ENCODE measurements at places on chromosomes 16 and 17.

- no peak for DNase-seq
These were observed 1.7 kb downstream of the CRAMP1 start for GRCh38 chr16:1613728-1614455.

DNA sequence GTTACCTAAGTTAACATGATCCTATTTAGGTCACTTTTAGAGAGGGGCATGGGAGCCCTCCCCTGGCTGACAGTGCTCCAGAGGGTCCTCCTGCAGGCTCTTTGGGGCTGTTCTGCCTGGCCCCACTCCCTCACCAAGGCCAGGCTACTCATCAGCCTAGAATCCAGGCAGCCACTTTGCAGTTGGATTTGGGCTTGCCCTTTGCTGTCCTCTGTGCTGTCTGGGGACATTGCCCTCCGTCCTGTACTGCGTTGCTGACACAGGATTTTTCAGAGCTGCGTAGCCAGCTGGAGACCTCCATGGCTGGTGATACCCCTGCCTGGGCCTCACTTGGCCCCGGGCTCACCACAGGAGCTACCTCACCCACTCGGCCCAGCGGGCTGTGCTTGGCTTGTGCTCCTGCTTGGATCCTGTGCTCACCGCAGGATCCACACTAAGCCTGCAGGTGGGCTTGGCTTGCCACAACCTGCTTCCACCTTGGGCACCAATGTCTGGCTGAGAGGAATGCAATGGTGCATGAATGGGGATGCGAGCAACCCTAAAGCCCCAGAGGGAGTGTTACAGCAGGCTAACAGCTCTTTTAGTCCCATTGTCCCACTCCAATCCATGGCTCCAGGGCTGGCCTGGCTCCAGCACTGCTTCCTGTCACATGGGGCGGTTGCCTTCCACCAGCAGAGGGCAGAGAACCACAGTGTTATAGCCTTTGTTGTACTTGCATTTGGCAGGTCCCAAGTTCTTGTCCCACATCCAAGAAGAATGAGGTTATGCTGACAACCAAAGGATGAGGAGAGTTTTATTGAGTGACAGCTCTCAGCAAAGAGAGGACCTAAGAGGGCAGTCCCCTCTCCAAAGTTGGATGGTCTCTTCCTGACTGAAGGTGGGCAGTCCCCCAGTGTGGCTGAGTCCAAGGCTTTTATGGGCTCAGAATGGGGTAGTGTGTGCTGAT, 21.5 kb downstream of the CCL4 start:
- no peak for DNase-seq

DNA sequence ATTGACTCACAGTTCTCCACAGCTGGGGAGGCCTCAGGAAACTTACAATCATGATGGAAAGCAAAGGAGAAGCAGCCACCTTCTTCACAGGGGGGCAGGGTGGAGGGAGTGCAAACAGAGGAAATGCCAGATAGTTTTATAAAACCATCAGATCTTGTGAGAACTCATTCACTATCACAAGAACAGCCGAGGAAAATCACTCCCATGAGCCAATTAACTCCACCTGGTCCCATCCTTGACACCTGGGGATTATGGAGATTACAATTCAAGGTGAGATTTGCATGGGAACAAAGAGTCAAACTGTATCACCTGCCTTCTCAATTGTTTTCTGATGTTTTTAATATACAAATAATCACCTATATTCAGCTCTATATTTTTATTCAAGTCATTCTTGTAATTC, 1527.3 kb upstream of the GOT2 start:
- DNase-seq: no peak

DNA sequence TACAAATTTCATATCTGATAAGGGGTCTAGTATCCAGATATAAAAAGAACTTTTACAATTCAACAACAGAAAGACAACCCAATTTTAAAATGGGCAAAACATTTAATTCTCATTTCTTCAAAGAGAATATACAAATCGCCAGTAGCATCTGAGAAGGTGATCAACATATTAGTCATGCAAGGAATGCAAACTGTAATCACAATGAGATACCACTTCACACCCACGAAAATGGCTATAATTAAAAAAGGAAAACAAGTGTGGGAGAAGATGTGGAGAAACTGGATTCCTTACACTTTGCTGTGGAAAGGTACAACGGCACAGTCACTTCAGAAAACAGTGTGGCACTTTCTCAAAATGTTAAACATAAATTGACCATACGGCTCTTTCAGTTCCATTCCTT, 168.2 kb downstream of the VPS53 start:
- no peak for DNase-seq

DNA sequence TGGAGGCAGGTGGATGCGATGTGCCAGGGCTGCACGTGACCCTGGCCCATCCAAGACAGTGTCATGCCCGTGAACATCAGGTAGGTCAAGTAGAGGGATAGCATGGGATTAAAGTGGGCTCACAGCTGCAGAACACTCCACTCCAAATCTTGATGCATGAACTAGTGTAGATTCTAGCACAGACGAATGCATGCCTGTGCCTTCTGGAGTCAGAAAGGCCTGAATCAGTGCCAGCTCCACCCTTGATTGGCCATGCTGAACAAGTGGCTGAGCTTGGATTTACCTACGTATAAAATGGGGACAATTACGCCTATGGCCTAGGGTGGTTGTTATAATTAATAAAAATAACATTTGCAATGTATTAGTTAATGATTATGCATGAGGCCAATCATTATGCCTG, 10.6 kb downstream of the IRX3 start:
- DNase-seq: no peak

All from NCI-H1436 (cell line).